ENCODE measurements at places on chromosomes 1 and 21.

GRCh38 chr1:63843884-63844283, 70.1 kb downstream of the ROR1 start:
- DNase-seq = no peak

DNA sequence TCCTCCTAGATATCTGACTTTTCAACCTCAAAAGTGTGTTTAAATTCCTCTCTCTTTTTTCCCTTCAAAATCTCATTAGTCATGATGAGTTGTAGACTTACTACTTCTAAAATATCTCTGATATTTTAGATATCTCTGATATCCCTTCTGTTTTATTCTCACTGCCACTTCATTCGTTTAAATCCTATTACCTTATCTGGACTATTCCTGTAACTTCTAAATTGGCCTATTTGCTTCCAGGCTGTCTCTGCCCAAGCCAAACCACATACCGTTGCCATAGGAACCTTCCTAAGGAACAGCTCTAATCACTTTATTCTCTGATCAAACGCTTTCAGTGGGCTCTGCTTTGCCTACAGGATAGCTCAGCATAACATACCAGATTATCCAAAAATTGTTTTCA, 333.1 kb upstream of the CHRM3 start:
- DNase-seq = no peak

DNA sequence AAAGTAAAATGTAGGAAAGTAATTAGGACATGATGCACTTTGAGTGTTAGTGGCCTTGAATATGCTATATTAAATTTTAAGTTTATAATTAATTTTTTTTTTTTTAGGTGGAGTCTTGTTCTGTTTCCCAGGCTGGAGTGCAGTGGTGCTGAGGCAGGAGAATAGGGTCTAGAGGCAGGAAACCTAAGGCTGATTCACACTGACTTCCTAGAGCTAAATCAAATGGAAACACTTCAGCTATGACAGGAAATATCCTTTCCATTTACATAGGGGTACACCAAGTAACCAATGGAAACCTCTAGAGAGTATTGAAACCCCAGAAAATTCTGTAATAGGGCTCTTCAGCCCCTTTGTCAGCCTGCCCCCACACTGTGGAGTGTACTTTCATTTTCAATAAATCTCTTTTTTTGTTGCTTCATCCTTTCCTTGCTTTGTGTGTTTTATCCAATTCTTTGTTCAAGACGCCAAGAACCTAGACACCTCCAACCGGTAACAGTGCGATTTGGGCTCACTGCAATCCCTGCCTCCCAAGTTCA, 17.9 kb upstream of the THRAP3 start:
- DNase-seq = no peak

- DNase-seq = no peak
Observed at GRCh38 chr1:227945891-227946623, 1.7 kb downstream of the WNT9A start.

- DNase-seq = no peak
Observed at GRCh38 chr1:29716306-29716705, 480.0 kb downstream of the PTPRU start.

GRCh38 chr1:35708441-35708921, 10.2 kb downstream of the C1orf216 start:
- peak; percentile 37 for DNase-seq

- no peak for DNase-seq
Observed at GRCh38 chr21:44571296-44571695, 2.2 kb upstream of the KRTAP10-4 start.

DNA sequence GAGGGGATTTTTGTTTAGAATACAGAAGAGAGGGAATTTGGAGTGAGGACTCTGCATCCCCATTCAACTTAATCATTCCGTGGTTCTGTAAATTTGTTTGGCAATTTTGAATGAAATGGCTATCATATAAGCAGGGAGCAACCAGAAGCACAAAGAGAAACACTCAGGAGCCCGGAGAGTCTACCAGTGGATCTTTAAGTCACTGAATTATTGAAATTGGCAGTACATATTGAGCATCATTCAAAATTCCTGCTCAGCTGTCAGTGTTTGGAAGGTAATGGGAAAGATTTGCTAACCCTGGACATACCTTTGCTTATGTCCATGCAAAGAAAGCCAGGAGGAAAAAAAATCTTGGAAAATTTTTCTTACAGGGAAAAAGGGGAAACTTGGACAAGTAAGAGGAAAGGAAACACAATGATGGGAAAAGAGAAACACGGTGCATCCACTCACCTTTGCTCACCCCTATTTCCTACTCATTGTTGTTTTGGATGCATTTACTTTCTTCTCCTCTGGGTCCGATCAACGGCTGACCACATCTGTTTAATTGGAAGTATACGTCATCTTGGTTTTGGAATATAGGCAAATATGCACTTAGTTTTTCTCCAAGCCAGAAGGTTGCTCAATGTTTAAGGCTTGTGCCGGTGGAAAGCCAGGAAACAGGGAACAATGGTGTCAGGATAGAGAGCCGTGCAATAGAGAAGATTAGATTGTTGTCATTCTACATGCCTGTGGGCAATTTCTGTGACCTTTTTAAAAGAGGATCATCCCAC, 243.0 kb upstream of the LYPLAL1 start:
- no peak for DNase-seq

All from WTC11 (cell line).